ENCODE measurements at places on chromosomes 7 and 10.
A peak's percentile ranks its signal among the peaks of the same experiment; 100 is the strongest.

GRCh38 chr10:102714621-102715455 is at the start of gene SFXN2:
Gene SFXN2, plus strand, starts transcription at chr10:102714636. Its CDS starts 12,001 bp downstream, at chr10:102726637.
- DNase-seq = no peak

DNA sequence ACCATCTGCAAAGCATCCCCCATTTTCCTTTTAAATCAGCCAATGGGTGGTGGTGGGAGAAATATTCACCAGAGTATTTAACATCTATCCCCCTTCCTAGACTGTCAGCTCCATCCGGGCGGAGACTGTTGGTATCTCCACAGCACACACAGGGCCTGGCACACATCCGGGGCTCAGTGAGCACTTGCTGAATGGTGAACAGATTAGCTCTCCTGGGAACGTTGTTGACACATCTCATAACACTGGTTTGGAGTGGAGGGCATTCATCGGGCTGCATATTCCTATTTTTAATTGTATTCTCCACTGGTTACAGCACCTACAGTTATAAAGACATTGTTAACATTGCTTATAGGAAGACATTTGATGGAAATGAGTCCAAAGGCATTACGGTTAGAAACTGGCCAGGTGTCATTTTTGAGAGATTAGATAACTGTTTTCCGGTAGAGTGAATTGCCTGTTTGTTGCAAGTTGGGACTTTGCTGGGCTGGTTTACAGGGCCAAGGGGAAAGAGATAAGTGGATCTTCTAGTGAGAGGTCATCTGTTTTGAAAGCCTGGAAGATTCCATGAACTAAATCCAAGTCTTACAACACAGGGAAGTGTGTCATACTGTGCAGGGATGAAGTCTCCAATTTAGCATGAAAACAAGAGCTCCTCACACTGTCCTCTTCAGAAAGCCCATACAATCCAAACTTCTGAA is 101.8 kb downstream of the EGFR start:
- DNase-seq = no peak

- no peak for DNase-seq
These were observed 162.9 kb upstream of the PRSS58 start for GRCh38 chr7:142420554-142421362.

DNA sequence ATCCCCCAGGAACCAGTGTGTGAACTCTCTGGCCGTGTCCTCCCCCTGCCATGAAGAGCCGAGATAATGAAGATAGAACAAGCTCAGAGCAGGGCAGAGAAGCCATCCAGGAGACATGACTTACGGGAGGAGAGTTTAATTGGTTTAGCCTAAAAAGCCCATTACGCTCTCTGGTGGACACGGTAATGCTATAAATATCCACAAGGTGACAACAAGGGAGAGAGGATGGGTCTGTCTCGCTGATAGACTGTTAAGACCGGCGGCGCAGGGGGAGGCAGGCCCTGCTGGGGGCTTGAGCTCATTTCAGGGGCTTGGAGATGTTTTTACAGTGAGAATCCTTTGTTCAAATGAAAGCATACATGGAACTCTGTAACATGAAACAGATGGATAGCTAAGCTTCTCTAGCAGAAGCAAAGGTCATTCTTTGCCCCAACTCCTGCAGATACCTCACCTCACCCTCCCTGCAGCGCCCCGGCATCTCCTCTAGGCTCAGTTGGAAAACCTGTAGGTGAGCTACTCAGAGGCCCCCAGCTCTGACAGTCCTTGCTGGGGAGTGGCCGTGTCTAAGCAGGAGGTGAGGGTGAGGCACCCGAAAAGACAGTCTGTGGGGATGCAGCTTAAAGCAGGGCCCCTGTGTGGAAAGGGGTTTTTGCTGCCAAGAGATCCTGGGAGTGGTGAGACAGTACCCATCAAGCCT is 40.8 kb upstream of the LOXL4 start:
- DNase-seq = no peak

GRCh38 chr10:108862676-108863350 is 1060.5 kb downstream of the XPNPEP1 start:
- no peak for DNase-seq

DNA sequence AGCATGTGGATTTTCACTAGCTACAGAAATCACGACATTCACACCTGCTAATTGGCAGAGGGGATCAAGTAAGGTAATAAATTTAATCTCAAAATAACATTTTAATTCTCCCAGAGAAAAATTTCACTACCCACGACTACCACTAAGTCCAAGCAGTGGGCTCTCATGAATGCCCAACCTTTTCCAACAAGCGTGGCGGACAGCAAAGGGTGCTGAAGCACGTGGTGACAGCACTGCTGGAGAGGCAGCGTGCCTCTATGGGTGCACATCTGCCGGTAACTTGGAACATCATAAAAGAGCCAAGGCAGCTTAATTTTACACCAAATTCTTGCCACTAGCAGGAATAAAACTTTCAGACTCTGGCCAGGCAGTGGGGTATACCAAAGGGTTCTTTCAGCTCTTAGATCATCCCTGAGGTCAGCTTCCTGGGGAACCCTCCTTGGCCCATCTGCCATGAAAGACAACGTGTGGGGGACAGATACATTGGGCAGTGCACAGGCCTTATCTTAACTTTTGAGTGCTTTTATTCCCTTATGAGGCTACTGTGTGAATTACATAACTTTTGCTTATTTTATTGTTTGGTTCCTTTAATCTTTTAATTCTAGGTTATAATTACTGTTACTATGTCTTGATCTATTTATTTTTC is 206.7 kb upstream of the KCTD7 start:
- DNase-seq = no peak

GRCh38 chr7:5678295-5679047 is 103.0 kb downstream of the RNF216 start:
- no peak for DNase-seq

DNA sequence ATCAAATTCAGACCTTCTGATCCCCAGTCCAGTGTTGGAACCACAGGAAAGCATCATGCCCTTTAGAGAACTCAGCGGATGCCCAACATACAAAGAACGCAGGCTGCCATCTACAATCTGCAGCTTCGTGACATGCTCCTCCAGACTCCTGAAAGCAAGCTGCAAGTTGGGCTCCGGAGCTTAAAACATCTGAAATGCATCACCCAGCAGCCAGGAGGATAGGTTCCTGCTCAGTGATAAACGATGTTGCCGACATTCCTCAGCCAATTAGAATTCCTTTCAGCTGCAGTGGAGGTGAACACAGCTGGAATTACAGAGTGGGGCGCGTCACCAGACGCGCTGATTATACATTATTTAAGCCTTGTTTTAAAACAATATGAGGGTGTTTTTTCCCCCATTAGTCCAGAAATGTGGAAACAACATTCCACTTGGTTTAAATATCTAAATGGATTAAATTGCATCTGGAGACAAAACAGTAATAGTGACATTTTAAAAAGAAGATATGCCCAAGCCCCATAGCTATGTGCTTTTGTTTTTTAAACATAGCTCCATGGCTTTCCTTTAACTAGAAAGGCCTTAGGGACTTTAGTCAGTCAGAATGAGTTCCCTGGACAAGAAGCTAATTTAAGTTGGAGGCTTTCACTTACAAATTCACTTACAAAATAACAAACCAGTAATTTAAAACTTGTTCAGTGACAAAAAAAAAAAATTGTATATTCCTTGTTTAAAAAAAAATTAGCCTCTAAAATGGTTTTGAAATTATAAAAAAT is 6.3 kb downstream of the SMURF1 start:
- no peak for DNase-seq

- DNase-seq = no peak
These were observed at the start of gene PAX2 for GRCh38 chr10:100744987-100745881. Gene PAX2, plus strand, starts transcription at chr10:100745582. Its CDS starts 679 bp downstream, at chr10:100746261.

- DNase-seq = peak; percentile 12
These were observed 58.8 kb downstream of the PARP12 start for GRCh38 chr7:140003913-140004382.

- DNase-seq = no peak
These were observed 7.4 kb upstream of the HBP1 start for GRCh38 chr7:107161415-107161814.

DNA sequence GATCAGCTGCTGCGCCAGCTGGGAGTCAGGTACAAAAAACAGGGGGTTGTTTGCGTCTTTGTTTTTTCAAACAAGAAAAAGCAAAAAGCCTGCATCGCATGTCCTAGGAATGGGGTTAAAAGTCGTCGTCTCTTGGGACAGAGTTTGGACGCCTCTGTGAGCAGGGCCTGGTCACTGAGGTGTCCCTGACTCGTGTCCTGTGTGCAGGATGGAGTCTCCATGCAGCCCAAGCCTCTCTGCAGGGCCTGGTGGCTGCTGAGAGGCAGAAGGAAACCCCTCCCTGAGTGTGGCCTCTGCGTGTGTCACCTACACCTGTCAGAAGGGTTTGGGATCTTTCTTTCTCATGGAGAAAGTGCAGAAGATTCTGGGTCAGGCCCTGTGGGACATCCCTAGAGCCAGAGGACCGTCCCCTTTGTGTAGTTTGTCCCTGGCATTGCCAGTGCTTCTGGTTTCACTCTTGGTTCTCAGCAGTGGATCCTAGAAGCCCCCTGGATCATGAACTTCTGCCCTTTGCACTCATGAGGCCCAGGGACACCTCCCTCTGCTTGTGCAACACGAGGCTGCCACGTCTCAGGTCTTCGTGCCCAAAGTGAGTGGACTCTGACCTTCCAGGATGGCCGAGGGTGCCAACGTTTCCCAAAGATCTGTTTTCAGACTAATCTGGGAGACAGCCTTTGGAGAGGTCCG is 75.0 kb downstream of the PRKAG2 start:
- no peak for DNase-seq

GRCh38 chr7:9608560-9608959 is 1175.2 kb downstream of the NXPH1 start:
- DNase-seq = no peak

DNA sequence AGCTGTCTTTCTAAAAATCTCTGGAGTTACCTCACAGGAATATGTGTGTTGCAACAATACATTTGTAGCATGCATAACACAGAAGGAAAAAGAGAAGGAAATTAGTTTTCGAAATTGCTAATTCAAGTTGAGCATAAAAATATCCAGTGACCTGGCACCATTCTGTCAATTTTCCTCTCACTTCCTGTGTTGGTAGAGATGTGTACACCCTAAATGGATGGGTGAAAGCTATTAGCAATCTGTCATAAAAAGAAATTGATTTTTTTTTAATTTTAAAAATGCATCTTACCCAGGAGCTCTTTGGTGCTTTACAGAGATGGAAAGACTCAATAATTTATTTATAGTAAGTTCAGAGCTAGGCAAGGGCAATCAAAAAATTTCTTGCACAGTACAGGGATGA is 333.3 kb upstream of the TMEM229A start:
- no peak for DNase-seq

DNA sequence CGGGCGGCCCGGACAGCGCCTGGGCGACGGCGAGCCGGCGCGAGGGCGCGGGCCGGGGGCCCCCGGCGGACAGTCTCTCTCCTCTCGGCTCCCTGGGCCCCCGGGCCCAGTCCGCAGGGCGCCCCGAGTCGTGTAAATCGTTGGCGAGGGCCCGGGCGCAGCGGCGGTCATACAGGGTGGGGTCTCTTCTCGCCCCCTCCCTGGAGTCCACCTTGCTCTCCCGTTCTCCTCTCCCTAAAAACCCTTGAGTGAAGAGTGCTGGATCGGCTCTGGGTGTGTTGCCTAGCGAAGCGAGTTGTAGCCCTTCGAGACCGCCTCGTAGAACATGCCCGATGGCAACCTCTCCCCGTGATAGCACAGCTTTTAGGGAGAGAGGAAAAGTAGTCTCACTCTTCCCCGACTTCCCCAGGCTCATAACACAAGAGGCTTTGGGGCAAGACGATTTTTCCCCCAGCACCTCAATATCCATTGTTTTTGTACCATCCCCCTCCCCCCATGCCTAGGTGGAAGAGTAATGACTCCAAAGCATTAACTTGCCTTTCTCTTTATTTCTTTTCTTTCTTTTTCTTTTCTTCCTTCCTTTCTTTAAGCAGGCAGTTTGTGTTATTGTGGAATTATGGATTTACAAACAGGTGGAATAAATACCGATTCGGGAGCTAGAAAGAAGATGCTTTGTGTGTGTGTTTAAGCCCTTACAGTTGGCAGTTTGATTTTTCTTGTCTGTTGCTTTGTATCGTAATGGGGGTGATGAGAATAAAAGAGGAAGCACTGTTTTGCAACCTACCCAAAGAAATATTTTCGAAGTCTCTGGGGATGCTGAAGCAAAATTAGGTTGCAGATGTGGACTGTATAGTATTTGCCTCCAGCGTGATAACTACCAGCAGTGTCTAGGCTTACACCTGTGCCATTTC is 822 bp downstream of the SHOC2 start:
- DNase-seq = no peak

GRCh38 chr7:55254242-55254595 is 110.9 kb upstream of the LANCL2 start:
- DNase-seq = no peak

GRCh38 chr10:18523025-18523424 is 128.4 kb downstream of the NSUN6 start:
- DNase-seq = no peak

DNA sequence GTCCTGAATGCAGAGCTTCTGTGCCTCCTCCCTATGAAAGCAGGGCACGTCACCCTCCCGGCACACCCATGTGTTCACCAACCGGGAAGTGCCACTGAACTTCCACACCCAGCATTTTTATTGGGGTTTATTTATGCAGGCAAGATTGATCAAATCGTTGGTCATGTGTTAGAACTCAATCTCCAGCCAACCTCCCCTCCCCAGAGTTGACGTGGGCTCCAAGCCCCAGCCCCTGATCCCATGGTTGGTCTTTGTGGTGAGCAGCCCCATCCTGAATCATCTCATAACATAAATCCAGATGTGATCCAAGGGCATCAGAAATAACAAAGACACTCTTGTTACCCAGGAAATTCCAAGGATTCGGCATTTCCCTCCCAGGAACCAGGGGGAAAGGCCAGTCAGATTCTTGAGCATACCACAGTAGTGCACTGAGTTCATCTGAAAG is 151.2 kb downstream of the TPST1 start:
- no peak for DNase-seq

Data from HS-27A (cell line).